ENCODE measurements at places on chromosomes 16 and 17.

DNA sequence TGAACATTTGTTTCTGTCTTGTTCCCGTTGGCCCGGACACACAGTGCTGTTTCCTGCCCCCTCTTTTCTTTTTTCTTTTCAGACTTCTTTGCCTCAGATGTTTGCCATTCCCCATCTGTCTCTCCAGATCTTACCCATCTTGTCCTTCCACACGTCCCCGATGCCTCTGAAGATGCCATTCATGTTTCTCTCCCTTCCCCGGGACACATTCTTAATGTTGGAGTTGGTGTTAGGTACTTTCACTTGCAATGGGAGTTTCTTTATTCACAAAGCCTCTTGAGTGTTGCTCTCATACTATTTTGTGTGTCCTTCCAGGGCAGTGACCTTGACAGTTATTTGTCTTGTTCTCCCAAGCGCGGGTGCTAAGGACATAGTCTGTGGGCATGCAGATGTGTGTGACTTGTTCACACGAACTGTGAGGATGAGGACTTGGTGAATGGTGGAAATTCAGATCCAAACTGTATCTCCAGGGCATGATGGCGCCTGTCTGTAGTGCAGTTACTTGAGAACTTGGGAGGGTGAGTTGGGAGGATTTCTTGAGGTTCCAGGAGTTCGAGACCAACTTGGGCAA is 8.3 kb downstream of the SEC14L1 start:
- no peak for DNase-seq

DNA sequence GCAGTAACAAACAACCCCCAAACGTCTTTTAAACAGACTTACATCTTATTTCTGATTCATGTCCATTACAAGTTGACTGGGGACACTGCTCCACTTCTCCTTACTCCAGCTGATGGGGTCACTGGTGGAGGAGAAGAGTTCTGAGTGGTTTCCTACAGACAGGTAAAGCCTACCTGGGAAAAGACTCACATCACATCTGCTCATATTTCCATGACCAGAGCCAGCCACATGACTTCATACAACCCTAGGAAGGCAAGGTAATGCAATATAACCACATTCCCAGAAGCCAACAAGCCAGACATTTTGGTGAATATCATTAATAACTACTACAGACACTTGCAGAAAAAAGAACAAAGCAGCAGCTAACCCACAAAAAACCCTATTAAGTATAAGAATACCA is 90.5 kb upstream of the IRX6 start:
- no peak for DNase-seq

DNA sequence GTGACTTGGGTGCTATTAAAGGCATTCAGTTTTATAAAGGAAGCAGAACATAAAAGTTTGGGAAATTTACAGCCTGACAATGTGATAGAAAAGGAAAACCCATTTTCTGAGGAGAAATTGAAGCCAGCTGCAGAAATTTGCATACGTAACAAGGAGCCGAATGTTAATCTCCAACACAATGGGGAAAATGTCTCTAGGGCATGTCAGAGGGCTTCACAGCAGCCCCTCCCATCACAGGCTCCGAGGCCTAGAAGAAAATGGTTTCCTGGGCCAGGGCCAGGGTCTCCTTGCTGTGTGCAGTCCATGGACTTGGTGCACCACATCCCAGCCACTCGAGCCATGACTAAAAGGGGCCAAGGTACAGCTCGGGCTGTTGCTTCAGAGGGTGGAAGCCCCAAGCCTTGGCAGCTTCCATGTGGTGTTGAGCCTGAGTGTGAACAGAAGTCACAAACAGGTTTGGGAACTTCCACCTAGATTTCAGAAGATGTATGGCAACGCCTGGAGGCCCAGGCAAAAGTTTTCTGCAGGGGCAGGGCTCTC is 23.9 kb upstream of the TOM1L1 start:
- no peak for DNase-seq

DNA sequence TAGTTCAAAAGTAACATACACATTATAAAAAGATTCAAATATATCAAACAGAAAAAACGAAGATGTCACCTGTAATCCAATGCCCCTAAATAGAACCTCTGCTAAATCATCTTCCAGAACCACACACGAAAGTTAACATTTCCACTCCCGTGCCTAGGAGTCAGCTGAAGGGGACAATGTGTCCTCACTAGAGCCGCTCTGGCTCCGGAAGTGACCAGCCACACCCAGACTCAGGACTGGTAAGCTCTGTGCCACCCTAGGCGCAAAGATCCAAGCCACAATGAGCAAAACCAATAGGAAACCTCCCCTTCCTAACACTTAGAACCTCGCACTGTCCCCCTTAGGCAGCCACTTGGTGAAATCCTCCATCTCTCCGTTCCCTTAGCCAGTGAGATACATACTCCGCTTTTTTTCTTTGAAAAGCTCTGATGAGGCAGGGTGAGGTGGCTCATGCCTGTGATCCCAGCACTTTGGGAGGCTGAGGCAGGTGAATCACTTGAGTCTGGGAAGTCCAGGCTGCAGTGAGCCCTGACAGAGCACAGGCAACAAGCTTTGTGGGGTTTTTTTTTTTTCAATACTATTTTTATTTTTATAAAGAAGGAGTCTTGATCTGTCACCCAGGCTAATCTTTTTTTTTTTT is 11.8 kb downstream of the CTRB1 start:
- no peak for DNase-seq

DNA sequence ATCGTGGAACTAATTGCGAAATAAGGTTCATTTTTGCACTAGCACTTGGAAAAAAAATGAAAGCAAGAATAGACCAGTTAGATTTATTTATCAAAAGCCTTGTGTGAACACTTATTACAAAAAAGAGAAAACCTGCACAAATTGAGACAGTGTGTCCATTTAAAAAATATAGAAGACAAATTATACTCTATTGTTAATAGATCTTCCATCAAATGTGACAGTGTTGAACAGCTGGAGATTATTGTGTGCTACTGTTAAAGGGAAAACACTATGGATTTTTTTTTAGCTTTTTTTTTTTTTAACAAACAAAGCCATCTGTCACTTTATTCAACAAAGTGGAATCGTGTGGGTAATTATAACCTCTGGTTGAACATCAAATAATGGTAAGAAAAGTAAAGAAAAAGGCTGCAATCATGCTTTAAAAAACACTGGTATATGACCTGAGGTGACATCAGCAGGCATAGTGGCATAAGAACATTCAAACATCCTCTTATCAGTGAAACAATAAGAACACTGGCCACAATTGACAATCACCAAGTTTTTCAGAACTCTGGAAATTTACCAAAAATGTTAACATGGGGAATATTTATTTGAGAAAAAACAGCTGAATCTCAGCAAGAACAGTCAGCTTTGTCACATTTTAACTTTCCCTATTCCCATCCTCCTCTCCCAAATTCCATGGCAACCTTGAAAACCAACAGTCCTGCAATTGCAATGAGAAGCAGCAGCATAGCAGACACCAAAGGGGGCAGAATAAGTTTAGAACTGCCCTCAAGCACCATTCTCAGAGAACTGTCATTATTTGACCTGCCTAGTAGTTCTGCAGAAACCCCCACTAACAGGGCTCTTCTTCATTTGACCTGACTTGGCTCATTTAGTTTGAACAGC is 442.3 kb upstream of the MON1B start:
- DNase-seq = no peak

- DNase-seq = no peak
These were observed 16.9 kb downstream of the SLC43A2 start for GRCh38 chr17:1611715-1612114.

DNA sequence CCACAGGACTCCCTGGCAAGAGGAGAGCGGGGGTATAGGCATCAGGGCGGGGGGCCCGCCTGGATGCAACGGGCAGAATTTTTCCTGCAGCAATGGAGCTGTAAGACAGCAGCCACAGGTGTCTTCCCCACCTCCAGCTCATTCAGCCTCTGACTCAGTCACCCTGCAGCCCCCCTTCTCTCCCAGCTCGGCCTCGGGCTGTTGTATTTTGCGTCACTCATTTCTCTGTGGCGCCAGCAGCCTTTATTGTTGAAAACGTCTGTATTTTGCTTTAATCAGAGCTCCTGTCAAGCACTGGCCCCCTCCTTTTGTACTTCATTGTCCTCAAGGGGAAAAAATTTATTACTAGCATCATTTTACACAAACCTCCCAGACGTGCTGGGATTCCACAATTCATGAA is 117.7 kb downstream of the WSCD1 start:
- no peak for DNase-seq

- no peak for DNase-seq
These were observed 157.3 kb downstream of the VPS53 start for GRCh38 chr17:557371-557770.

- DNase-seq = peak; percentile 32
These were observed 2.0 kb upstream of the YPEL2 start for GRCh38 chr17:59329176-59330052.

DNA sequence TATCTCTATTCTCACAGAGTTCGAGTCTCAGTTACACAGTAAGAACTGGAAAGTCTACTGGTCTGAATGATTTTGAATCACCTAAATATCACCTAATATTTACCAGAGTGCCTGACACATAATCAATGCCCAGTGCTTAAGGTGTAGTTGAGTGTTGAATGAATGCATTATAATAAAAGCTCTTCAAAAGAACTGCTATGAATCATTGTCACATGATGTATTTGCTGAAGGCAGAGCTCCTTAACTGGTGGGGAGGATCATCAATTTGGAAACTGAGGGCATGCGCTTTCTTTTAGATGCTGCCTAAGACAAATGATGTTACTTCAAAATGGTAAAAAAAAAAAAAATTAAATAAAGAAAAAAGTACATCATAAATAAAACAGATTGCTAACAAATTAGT is 359.4 kb upstream of the KIF2B start:
- no peak for DNase-seq

- DNase-seq = no peak
These were observed 6.8 kb downstream of the HSBP1 start for GRCh38 chr16:83814659-83814985.

- DNase-seq = no peak
These were observed 4.0 kb upstream of the TIMM22 start for GRCh38 chr17:992933-993332.

DNA sequence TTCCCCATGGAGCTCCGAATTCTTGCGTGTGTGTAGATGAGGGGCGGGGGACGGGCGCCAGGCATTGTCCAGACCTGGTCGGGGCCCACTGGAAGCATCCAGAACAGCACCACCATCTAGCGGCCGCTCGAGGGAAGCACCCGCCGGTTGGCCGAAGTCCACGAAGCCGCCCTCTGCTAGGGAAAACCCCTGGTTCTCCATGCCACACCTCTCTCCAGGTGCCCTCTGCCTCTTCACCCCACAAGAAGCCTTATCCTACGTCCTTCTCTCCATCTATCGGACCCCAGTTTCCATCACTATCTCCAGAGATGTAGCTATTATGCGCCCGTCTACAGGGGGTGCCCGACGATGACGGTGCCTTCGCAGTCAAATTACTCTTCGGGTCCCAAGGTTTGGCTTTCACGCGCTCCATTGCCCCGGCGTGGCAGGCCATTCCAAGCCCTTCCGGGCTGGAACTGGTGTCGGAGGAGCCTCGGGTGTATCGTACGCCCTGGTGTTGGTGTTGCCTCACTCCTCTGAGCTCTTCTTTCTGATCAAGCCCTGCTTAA is 617 bp upstream of the SENP3 start:
- DNase-seq = peak; percentile 92

DNA sequence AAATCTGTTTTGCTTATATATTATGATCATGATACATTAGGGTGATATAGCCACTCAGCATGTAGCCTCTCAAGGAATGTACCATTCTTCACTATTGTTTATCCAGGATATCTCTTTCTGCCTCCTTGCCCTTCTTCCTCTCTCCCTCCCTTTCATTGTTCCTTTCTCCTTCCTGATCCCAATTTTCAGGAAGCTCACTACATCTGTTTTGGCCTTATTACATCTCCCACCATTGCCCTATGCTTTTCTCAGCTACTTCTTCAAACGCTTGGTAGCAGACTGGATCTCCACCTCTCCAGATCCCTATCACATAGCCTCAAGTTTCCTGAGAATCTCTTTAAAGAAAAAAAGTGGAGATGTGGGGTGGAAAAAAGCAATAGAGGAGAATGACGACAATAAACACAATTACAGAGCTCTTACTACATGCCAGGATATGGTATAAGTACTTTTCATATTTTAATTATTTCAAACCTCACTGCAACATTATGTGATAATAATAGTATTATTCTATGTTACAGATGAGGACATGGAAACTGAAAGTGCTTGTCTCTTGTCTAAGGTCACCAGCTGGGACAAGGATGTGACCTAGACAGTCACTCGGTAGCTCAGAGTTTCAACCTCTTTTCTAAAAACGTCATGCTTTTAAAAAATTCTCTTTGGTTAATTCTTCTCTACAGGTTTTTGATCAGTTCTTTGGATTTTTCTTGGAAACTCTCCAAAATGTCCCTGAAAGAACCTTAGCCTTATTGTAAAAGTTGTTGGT is 959.1 kb downstream of the CDH11 start:
- DNase-seq = no peak

- DNase-seq = no peak
These were observed 218.1 kb upstream of the KCNJ16 start for GRCh38 chr17:69856946-69857345.

DNA sequence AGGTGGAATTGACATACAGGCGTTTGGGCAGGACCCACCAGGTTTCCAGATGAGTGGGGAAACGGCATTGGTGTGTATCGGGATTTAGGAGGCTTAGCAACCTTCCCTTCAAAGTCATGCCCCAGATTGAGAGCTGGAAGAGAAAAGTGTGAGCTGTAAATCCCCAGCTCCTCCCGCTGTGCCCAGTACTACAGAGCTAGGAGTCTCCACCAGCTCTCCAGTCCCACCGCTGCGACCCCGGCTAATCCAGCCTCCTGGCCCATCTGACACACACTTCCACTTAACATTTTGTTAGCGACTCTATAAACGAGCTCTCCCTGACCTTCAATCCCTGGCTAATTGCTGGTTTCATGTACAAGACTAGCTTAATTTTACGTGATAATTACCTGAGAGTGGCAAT is 29.9 kb upstream of the LHX1 start:
- DNase-seq = no peak

DNA sequence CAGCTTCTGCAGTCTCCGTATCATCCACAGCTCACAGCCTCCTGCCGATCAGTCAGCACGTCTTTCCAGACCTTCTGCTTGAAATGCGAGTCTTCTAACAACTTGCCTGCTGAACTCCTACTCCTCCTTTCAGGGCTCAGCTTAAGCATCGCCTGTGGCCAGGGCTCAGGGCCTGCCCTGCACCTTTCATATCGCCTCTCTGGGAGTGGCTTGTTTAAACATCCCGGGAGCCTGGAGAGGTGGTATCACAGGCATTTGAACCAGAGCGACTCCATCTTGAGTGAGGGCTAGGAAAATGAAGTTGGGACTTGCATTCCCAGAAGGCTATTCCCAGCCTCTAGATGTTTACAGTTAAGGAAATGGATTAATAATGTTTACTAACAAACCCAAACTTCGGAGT is 13.9 kb upstream of the CYB561 start:
- DNase-seq = no peak
